Stimulated activated CD4-positive, alpha-beta T cell treated with anti-CD3 and anti-CD28 coated beads, Interleukin-12 subunit alpha, Interleukin-12 subunit beta, amount 100 ng/mL, for 4 hours (primary cell): ENCODE measurements at places on chromosomes 3 and 15.

GRCh38 chr3:156478891-156479290, 76.0 kb downstream of the SSR3 start:
- no peak for DNase-seq

DNA sequence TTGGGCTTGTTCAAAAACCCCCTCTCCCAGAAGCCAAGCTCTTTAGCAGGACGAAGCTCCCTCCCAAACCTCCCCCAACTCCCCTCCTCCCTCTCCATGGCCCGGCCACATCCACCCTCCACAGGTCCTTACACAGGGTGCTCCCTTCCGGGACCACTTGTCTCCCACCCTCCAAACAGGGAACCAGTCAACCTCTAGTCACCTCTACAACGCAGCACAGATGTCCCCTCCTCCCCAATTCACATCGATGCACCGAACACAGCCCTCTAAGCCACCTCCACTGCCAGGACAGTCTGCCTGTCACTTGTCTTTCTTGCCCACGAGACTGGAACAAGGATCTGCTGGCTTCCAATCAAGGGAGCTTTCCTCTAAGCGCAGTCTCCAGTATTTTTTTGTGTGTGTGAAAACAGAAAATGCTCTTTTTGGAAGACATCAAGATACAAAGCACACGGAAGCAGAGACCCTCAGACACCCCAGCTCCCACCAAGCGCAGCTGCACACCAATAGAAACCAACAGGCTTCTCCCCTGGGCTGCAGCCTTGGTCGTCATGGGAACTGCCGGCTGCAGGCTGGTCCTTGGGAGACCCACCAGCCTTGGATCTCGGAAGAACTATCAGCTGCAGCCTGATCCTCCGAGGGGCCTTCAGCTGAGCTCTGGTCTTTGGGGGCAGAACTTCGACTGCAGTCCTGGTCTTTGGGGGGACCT, 26.5 kb downstream of the IQSEC1 start:
- no peak for DNase-seq

DNA sequence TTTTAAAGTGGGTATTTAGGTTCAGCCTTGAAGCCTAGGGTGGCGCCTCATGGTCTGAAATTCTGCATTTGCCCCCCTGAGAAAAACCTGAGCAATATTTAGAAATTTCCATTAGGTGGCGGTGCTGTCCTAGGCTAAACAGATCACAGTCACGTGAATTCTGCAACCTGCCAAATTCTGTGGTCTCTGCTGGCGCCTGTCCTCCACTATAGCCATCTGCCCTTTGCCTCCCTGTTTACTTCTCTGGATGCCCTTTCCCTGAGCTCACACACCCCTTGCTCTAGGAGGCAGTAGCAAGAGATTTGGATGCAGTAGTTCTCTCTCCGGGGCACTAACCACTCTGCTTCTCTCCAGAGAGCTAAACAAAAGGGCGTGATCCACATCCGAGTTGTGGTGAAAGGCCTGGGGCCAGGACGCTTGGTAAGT, 9.1 kb downstream of the MRPS11 start:
- DNase-seq = no peak

- DNase-seq = no peak
These were observed 45.2 kb downstream of the CMC1 start for GRCh38 chr3:28286595-28286994.

DNA sequence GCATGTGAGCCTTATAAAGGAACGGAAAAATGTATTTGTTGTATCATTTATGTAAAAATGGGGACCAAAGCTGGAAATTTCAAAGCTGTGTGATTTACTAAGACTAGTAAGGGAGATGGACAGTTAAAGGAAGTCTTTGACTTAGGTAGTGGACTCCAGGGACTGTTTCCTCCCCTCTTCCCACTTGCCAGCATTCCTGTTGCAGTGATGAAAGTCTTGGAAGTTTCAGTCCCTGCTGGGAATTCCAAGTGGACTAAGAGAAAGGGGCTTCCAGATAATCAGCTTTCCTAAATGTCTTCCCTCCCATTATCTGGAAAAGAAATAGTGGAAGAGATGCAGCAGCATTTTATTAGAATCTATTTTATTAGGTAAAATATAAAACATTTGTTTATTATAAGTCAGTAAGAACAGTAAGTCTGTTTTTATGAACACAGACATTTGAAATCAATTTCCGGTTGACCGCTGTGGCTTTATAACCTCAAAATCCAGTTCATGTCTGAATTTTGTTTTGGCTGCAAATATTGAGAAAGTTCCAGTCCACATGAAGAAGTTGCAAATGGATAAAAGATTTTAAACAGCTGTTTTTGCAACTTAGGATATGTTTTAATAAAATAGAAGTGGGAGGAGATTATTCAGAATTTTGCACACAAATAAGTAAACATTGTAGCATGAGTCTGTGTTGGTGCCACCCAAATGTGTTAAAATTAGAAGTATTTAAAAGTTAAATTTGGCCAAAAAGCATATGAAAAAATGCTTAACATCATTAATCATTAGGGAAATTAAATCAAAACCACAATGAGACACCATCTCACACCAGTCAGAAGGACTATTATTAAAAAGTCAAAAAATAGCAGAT, 141.8 kb downstream of the IL20RB start:
- DNase-seq = no peak

DNA sequence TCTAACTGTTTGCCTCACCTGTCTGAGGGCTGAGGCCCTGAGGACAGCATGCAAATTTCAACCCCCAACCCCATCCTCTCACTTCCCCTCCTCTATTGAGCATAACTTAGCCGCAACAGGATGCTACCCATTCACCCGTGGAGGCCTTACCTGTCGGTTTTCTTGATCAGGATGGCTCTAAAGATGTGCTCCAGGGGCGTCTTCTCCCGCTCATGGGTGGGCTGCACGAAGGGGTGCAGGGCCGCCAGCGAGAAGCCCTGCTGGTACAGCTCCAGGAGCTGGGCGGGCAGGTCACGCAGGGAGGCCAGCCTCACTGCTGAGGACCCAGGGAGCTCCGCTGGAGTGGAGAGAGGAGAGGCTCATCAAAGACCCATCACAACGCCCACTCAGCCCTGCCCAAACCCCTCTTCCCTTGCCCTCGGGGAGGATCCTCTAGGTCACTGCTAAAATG, 79.8 kb downstream of the RFTN1 start:
- DNase-seq = no peak

GRCh38 chr3:66261355-66261754, 40.6 kb downstream of the SLC25A26 start:
- no peak for DNase-seq

DNA sequence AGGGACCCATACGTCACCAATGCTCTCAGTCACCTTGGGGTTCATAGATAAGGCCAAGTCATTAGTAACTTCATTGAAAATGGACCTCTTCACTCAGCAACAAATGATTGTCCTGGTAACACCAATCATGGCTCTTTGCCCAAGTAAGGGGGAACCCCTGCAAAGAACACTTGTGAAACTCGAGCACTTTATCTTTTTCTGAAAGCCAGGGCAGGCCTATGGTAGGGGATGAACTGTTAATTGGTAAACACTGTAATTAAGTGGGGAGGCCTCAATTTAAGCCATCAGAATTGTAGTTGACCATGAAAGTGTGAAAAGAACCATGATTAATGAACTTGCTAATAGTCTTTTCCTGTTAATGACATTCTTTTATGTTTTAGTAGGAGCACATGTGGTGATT, 73.3 kb downstream of the ABHD5 start:
- DNase-seq = no peak

DNA sequence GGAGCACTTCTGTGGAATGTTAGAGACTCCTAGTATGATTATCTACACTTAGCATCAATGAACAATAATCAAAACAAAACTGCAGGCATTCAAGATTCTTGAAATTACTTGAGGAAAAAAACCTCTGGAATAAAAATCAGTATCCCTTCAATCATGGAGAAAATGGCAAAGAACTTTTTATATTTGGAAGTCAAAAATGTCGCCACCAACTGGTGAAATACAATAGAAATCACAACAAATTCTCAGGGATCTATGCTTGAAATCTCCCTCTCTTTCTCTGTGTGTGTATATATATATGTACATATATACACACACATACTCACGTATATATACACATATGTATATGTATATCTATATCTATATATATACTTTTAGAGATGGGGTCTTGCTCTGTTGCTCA, 378.9 kb upstream of the ALCAM start:
- no peak for DNase-seq

DNA sequence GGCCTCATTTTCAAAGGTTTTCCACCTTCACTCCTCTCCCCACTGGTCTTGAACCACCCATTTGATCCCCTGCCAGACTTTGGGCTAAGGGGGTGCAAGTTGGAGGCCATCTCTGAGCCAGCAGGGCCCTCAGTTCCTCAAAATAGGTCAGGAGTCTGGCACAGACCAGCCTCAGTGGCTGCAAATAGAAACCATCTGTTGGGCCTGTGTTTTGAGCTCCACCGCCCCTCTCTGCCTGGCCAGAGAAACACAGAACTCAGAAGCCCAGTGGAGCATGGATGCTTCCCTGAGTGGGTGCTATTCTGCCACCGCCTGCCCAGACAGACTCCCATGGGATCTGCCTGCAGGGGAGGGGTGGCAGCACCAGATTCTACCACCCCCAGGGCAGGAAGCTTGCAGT, 56.3 kb downstream of the CORO2B start:
- DNase-seq = no peak

DNA sequence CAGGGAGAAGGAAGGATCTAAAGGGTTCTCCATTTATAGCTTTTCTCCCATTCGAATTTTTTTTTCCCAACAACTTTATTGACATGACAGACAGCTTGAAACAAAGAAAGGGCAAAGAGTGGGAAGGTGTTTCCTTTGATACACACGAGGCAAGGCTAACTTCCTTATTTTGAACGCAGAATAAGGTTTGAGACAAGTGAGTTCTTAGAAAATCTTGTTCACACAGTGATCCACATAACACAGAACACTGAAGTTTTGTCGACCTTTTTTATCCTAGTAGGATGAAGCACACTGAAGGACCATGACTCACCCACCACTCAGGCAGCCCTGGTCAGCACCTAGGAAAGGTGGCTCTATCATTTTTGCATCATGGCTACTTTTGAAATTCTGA, 425.8 kb upstream of the MDFIC2 start:
- DNase-seq = no peak

DNA sequence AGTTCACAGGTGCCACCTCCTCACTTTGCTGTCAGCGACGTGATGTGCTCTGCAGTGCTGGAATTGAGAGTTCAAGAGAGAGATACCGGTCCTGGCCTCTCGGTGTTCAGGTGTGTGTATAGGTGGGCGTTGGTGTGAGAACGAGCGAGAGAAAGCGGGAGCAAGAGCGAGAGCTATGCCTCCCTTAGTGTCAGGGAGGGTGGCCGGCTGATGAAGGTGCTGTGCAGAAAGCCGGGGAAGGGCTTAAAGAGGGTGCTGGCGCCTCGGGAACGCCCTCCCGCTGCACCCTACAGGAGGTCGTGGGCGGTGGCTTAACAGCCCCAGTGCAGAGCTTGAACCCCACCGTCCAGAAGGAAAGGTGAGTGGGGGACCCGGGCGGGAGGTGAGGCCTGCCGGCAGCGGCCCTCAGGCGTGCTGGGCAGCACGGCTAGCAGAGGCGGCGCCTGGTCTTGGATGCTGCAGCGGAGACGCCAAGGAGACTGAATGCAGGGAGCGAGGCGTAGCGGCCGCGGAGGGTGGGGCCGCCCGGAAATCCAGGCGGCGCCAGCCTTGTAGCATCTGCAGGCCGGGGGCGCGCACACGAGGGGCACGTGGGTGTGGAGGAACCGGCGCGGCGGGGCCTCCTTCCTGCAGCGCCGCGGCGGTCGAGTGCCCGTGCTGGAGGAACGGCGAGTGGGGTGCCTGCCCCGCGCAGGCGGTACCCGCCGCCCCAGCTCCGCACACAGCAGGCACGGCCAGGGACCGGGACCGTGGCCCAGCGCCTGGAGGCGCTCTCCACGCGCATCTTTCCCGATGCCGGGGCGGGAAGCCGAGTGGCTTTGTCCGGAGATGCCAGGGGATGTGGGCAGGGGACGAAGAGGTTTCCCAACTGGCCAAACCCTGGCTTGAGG, 246.8 kb upstream of the TOPAZ1 start:
- DNase-seq = peak; percentile 16

DNA sequence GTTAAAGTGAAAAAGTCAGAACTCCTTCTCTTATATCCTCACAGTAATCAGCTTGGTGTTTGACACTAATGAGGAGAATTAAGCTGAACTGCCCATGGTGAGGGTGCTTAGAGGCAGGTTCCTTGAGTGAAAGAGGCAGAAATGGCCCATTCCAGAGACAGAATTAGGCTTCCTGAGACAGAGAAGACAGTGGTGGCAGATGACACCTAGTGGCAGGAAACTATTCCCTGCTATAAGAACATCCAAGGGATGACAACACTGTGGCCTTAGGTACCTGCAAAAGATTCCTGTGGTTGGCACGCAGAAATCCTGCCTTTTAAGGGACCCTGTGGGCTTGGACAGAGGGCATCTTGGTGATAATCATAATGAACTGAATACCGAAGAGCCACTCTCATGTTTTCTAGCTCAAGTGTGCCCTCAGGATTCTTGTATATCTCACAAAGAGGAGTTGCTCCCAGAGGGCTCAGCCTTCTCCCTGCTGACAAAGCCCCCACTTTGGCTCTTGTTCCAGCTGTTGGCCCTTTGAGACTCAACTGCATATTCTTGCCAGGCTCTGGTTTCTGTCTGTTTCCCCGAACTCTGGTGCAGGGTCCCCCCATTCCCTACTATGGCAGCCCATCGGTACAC, 56.0 kb downstream of the KBTBD12 start:
- no peak for DNase-seq

- DNase-seq = no peak
These were observed 62.3 kb upstream of the ASB14 start for GRCh38 chr3:57354768-57355167.

- no peak for DNase-seq
These were observed 53.8 kb downstream of the WDR76 start for GRCh38 chr15:43880406-43881194.

GRCh38 chr3:46936733-46937250, 39.8 kb downstream of the CCDC12 start:
- DNase-seq = no peak

- peak; percentile 31 for DNase-seq
These were observed 543 bp downstream of the MEF2A start for GRCh38 chr15:99566157-99566897.

GRCh38 chr3:169103951-169104941, 559.3 kb downstream of the MECOM start:
- no peak for DNase-seq

GRCh38 chr3:8489278-8489792, 12.3 kb upstream of the LMCD1 start:
- no peak for DNase-seq

- no peak for DNase-seq
These were observed 138.6 kb downstream of the PDCD6IP start for GRCh38 chr3:33936921-33937525.
